ENCODE measurements at places on chromosomes 7 and 10.
A peak's percentile ranks its signal among the peaks of the same experiment; 100 is the strongest.

DNA sequence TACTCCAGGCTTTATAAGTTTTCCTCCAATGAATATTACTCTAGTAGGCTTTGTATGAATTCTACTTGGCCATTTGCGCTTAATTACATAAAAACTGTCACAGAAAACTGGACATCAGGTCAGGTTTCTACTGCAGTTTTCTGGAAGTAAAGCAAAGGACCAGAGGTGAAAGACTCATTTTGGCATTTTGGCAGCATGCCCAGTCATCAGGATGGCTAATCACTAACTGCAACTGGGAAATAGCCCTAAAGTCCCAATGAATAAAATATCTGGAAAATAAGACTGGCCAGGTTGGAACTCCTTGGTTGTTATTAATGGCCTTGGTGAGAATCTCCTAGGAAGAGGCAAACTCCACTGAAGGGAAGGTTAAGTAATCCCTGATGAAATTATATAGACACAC is 75.5 kb downstream of the COPG2 start:
- DNase-seq, result no peak

DNA sequence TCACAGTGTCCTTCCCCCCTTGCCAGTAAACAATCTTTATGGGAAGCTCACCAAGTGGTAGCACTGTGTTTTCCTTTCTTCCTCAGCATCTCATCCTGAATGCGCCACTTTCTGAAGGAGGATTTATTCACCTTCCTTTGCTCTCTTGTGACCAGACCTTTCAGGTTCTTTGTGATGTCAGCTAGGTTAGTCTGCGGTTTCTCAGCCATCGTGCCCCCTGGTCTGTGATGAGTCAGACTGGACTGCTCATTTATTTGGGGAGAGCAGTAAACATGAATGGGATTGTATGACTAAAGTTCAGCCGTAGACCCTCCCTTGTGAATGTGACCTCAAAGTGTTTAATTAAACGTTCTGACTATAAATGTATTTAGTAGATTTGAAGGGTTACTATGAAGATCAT is 235.1 kb upstream of the CELF2 start:
- DNase-seq, result no peak

GRCh38 chr10:5199398-5199797 is 2.8 kb downstream of the AKR1C4 start:
- no peak for DNase-seq

DNA sequence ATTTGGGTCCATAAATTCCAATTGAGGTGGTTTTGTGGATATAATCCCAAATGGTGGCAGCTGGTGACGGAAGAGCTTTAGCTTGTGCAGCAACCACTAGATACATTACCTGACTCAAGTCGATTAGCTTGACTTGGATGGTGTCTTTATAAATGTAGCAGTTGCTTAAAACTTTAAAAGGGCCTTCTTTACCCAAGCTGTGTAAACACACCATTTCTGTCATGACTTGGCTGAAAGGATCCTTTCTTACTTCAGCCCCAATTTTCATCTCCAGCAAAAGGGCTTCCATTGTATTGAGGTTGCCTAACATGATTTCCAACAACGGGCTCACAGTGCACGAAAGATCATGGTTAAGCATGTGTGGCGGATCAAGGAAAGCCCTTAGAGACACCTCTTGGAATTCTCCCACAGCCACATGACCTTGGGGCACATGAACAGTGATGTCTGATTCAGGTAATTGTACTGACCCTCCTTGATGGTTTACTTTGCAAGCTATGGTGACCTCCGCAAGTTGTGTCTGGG is 57.9 kb downstream of the MACC1 start:
- DNase-seq, result no peak

GRCh38 chr10:101021239-101021638 is 9.7 kb downstream of the PDZD7 start:
- DNase-seq, result no peak

DNA sequence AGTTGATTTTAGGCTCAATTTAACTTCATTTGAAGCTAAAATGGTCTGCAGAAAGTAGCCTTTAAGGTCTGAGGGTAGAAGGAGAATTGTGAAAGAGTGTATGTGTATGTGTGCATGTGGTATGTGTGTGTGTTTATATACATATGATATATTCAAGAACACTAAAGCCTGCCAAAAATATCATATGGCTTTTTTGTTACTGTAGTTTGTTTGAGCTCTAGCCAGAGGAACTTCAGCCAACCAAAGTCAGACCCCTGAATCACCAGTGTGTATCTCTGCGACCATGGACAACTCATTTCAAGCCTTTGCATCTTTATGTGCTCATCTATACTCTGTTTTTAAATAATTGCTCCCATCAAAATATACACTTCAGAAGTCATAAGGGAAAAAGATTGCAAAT is 58.4 kb upstream of the HDAC9 start:
- no peak for DNase-seq

GRCh38 chr7:27119412-27119911 is 11.1 kb downstream of the HOXA4 start:
- DNase-seq, result no peak

DNA sequence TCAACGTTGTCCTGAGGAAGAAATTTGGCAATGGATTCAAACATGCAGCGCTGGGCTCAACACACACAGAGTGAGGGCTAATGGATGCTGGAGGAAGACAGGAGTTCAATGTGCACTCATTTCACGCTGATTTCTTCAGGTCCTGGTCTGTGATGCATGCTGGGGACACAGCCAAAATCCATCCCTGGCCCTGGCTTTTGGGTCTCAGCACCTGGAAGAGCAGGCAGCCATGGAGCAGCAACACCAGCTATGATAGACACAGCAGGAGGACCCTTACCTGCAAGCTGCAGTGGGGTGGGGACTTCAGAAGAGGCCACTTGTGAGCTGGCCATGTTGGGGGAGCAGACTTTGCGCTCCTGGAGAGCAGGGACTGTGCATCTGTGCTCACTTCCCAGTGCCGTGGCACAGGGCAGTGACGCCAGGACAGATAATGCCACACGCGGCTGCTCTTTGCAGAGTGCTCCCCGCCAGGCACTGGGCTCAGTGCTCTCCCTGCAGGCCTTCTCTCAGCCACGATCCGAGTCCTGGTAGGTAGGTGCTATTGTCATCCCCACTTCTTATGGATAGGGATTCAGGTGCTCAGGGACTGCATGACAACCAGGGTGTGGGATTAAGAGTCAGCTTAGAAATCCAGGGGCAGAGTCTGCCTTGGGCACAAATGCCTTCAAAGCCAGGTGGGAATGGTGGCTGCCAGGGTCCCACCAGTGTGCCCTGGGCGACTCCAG is 138.8 kb upstream of the UNC5B start:
- DNase-seq, result no peak

GRCh38 chr10:5975641-5976473 is 1.5 kb downstream of the IL15RA start:
- no peak for DNase-seq

GRCh38 chr7:28054531-28055160 is 125.9 kb downstream of the JAZF1 start:
- DNase-seq, result no peak

- no peak for DNase-seq
Observed at GRCh38 chr7:112547916-112548315, 67.1 kb downstream of the LSMEM1 start.

DNA sequence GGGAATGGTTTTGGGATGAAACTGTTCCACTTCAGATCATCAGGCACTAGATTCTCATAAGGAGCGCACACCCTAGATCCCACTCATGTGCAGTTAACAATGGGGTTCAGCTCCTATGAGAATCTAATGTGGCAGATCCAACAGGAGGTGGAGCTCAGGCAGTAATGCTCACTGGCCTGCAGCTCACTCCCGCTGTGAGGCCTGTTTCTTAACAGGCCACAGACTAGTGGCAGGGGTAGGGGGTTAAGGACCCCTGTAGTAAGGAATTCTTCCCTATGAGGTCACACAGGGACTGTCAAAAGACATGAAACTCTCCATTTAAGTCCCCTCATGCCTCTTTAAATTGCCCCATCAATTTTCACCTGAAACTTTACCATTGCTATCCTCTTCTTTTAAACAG is 8.0 kb downstream of the HGF start:
- no peak for DNase-seq

DNA sequence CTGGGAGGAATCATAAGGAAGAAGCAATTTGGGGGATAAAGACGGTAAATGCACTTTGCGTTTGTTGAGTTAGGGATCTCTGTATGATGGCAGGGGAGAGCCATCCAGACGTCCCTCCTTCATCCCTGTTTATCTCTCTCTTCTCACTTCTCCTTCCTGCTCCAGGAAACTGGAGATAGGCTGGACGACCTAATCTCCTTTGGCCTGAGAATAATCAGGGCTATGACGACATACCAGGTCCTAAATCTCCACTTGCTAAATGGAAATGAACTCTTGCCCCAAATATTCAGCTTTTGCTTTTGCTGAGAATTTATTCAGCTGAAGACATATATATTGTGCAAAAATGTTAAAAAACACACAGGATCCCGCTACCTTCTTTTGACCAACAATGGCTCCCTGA is 182.9 kb upstream of the INHBA start:
- DNase-seq, result no peak

DNA sequence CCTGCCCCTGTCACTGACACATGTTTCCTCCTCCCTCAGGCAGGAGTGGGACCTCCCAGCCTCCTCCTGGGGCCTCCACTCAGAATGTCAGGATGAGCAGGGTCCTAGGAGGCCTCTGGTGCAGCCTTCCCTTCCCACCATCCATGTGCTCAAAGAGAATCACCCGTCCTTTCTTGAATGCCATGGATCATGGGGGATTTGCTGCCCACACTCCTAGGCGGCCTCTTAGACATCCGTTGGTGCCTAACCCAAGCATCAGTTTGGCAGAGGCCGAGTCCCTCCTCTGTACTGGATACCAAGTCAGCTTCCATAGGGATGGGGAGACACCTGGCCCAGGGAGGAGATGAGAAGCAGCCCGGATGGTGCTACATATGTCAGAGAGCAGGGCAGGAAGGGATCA is 7.0 kb downstream of the NOS3 start:
- DNase-seq, result no peak

DNA sequence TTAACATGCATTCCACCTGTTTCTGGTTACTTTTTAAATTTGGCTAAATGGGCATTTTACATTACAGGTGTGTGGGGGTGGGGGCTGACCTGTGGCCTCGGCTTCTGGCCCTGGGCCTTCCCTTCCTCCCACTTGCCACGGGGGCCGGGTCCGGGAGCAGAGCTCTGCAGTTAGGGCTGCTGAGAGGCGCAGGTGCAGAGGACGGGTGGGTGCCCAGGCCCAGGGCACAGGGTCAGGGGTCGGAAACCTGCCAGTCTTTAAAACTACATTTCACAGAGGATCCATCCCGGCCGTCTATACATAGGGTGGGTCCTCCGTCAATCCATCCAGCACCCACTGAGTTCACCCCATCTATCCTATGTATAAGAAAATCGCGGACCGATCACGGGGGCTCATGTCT is 106.5 kb upstream of the INSIG1 start:
- DNase-seq, result no peak

DNA sequence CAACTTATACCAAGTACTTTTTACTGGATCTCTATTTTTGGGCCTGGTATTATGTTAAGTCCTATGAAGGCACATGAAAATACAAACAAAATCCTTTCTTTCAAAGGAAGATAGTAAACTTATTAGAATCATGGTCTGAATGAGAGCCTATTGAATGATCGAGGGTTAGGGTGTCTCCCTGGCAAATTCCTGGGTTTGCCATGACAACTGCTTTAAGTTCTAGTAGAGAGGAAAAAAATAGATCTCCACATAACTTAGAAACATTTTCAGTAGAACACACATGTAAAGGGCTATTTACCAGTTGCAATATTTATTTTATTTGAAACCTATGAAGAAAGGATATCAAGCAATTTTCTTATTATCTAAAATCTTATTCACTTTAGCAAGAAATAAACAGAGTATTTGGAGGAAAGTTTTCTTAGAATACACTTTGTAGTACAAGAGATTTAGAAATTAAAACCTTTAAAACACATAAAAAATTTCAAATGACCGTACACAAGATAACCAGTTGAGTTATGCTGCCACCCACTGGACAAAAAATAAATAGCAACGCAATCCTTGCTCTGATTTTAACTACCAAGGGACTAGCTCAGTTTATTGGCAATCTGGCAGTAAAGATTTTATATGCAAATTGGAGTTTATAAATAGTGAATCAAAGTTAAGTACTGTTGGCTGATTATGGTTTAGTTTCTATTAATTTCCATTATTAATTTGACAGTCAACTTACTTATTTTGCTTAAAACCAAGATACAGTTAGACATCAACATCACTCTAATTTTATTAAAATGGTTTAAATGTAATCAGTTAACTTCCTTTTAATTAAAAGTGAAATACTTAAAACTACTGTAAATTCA is 33.9 kb downstream of the CACUL1 start:
- no peak for DNase-seq

DNA sequence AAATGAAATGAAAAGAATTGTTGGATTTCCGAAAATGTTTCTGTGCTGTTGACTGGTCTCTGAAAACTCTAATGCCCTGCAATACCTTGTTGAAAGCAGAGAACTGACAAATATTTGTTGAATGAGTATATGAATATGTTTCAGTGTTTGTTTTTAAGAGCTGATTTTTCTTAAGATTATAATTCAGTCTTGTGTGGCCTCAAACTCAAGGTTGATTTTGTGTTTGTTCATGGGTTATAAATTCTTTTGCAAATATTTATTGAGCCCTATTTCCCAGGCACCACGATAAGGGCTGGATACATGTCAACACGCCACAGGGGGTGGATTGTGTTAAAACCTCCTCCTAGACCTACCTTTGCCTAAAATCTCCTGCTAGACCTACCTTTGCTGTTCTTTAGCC is 203.9 kb upstream of the PLPP4 start:
- DNase-seq, result no peak

DNA sequence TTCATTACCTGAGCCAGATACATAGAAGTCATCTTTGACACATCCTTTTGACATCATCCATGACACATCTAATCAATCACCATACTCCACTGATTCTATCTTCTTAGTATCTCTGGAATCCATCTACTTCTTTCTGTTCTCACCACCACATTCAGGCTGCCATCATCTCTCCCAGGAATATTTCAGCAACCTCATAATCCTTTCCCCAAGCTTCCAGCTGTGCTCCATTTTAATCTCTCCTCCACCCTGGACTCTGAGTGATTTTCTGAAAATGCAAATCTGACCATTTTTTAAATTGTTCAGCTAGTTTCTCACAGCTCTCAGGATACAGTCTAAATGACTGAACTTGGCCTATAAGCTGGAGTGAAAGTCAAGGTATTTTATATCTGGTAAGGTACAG is 2.5 kb upstream of the BTRC start:
- DNase-seq, result no peak

DNA sequence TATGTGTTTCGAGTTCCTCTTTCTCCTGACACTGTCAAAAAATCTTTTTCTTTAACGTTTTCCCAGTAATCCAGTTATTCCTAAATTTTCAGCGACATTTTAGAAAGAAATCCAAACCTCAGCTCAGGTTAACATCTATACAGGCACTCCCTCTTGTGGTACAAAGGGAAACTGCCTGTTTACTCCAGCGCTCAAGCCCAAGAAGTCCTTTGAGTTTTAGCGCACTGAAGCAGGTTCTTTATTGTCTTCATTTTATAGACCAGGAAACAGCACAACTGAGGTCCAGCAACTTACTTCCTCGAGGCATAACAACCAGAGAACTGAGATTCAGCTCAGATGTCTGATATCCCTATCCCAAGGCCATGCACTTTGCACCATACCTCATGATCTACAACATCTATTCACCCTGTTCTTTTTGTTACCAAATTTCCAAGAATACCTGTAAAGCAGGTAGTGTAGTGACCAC is 287.2 kb upstream of the MKLN1 start:
- peak; percentile 26 for DNase-seq
